Activated CD4-positive, alpha-beta T cell treated with anti-CD3 and anti-CD28 coated beads, Interleukin-2, amount 50 U/mL, for 24 hours (primary cell): ENCODE measurements at places on chromosomes 3 and 15.
A peak's percentile ranks its signal among the peaks of the same experiment; 100 is the strongest.

DNA sequence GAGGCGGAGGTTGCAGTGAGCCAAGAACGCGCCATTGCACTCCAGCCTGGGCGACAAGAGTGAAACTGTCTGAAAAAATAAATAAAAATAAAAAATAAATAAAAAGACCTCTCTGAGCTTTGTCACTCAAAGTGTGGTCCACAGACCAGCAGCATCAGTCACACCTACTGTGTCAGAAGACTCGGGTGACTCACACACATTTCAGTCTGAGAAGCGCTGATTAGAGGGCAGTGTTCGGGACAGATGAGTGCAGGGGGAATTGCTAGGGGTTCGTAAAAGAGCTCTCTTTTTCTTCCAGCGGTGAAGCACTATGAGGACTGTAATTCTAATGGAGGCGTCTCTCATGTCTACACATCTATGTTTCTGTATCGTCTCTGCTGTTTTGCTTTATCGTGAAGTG is 5.7 kb downstream of the PODXL2 start:
- no peak for DNase-seq

GRCh38 chr15:82751308-82751707 is 41.6 kb upstream of the AP3B2 start:
- DNase-seq = no peak

GRCh38 chr15:86570738-86571137 is 491.1 kb downstream of the AGBL1 start:
- DNase-seq = no peak

GRCh38 chr3:69306239-69307185 is 79.4 kb downstream of the FRMD4B start:
- DNase-seq = peak; percentile 29

- DNase-seq = no peak
Observed at GRCh38 chr3:27115352-27115751, 253.8 kb downstream of the NEK10 start.

- no peak for DNase-seq
Observed at GRCh38 chr3:126180477-126181397, at the start of gene ALDH1L1. ALDH1L1 (minus strand) TSS chr3:126180586; CDS start chr3:126160979, 19,607 bp downstream.

DNA sequence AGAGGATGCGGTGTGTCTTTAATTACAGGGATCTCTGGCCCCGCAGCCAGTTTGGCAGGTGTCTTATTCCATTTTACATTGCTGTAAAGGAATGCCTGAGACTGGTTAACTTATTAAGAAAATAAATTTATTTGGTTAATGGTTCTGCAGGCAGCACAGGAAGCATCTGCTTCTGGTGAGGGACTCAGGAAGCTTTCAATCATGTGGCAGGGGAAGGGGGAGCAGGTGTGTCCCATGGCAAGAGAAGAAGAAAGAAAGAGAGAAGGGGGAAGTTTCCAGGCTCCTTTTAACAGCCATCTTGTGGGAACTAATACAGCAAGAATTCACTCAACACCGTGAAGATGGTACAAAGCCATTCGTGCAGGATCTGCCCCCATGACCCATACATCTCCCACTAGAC is 128.0 kb upstream of the CRBN start:
- DNase-seq = no peak

- no peak for DNase-seq
Observed at GRCh38 chr15:78167227-78167888, 18.2 kb downstream of the IDH3A start.

DNA sequence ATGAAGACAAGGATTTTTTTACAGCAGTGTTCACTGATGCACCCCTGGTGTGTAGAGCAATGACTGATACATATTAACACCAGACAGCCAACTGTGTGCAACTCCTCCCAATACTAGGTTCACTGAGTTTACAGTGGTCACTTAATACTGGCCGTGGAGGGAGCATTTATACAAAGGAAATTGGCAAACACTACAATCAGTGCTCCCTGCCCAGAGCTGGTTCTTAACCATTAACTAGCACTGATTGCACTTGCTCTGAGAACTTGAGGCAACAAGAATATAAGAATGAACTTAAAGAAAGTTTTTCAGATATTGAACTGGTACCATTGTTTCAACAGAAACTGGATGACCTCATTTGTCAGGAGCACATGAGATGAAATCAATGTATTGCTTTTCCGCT is 110.6 kb downstream of the MAGI1 start:
- DNase-seq = no peak

DNA sequence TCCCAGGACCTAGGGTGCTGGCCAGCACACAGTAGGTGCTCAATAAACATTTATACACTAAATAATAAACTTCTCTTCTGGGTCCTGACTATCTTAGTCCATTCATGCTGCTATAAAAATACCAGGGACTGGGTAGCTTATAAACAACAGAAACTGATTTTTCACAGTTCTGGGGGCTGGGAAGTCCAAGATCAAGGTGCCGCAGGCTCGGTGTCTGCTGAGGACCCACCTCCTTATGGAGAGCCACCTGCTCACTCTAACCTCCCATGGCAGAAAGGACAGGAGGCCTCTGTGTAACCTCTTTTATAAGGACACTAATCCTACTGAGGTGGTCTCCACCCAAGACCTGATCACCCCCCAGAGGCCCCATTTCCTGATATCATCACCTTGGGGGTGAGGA is 114.4 kb upstream of the IQSEC1 start:
- no peak for DNase-seq

GRCh38 chr3:72702390-72702789 is 145.9 kb downstream of the SHQ1 start:
- no peak for DNase-seq

GRCh38 chr3:41202075-41202833 is 2.9 kb downstream of the CTNNB1 start:
- no peak for DNase-seq

GRCh38 chr3:37367436-37367835 is 193.1 kb upstream of the LRRFIP2 start:
- no peak for DNase-seq

- no peak for DNase-seq
Observed at GRCh38 chr15:38225381-38225780, 27.3 kb upstream of the SPRED1 start.

DNA sequence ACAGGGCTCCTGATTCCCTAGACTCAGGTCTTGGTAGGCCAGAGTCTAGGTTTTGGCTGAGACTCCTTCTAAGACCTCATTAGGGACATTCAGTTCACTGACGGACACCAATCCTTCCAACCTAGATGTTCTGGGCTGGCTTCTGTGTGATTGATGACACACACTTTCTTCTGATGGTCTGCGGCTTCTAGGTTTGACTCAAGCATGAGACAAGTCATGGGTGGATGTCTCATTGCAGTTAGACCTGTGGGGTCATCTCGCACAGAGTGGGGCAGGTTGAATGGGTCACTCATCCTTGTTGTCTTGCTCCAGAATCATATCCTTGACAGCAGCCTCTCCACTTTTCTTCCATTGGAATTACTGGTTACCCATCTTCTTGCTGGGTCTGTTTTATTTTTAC is 35.8 kb downstream of the ARNT2 start:
- DNase-seq = no peak

DNA sequence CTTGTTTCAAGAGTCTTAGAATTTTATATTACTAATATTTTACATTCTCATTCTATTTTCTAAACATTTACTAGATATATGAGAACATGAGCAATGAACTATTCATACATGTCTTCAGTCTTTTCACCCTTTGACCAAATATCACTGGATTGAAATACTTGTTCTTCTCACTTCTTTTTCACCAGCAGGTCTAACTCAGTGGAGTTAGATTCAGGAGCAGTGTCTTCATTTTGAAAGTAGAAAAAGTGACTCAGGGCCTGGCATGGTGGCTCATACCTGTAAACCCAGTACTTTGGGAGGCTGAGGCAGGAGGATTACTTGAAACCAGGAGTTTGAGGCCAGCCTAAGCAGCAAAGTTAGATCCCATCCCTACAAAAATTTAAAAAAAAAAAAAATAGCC is 70.8 kb downstream of the USP13 start:
- no peak for DNase-seq

- DNase-seq = no peak
Observed at GRCh38 chr15:80317389-80318182, 65.6 kb upstream of the CTXND1 start.

- no peak for DNase-seq
Observed at GRCh38 chr3:125148836-125149235, 63.7 kb downstream of the SLC12A8 start.

- DNase-seq = peak; percentile 29
Observed at GRCh38 chr3:23740517-23740965, 65.2 kb upstream of the UBE2E1 start.

GRCh38 chr15:99826157-99826780 is 93.0 kb upstream of the LYSMD4 start:
- peak; percentile 25 for DNase-seq

DNA sequence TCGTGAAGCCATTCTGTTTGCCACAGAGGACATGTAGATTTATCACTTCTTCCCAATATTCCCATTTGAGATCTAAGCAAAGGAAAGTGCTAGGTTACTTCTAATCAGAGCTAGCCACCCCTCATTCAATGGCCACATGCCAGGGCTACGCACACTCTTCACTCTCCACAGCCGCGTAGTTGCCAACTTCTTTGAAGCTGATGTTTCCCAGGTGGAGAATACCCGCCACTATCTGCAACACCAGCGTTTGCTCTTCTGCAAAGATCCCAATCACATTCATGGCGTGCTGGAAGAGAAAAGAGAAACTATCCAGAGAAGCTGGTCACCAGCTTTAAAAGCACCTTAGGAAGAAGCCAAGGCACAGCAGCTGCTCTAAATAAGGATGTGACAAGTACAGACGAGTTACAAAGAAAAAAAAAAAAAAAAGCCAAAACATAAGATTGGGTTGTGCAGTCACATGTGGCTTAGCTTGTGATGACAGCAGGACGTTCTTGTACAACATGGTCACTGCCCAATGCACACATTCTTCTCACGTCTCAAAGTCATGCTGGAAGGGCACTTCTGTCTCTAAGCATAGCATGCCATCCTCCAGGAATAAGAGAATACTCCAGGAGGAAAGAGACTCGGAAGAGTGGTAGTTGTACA is 16.4 kb downstream of the LDHAL6B start:
- no peak for DNase-seq

- no peak for DNase-seq
Observed at GRCh38 chr15:39581242-39581792, 438 bp downstream of the THBS1 start.

GRCh38 chr3:73656241-73656890 is 31.6 kb upstream of the PDZRN3 start:
- DNase-seq = no peak
